ENCODE measurements at places on chromosomes 2 and 18. TPM values are rescaled to one million over a fixed set of nuclear protein-coding genes. Genes with fewer than 3 reads are reported as not detected.

DNA sequence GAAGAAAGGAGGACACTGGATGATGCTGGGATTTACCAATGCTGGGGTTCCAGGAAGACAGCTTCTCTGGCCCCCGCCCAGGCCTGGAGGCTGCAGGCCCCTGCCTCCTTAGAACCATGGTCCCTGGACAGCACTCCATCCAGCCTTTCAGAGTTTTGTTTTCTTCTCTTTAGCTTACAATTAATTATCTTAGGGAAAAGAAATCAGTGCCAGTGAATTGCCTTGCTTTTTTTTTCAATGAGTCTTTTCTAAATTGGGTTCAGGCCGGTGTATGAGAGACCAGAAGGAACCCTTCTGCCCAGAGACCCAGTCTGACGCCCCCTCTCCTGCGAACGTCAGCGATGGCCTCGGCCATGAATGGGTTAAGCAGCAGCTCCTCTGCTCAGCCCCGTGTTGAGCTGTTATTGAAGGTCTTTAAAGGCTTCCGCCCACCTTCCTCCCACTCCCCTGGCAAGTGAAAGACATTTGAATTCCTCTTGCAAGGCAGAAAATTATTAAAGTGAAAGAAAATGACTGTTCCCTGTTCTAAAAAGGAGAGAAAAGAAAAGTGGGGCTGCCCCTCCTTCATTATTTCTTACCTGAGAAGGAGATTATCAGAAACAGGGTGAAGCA lies 65.7 kb upstream of the CHMP1B start:
- DNase-seq, result no peak

GPR17 gene
- polyA plus RNA-seq, result 1.2 TPM

DNA sequence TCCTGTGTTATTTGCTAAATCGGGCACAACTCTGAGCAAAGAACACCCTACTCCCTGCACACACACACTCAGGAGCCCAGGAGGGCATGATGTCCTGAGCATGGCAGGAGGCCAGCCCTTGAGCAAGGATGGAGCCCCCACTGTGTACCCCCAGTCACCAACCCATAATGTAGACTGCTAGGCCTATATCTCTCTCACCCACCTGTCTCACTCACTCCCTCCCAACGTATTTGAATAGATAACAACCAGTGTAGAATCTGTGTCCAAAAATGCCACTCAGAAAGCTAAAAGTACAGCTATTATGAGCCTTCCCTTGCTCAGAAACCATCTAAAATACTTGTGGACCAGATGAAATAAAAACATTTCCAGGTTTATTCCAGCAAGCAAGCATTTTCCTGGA lies 29.3 kb downstream of the MERTK start:
- no peak for DNase-seq

FAM228A gene
- polyA plus RNA-seq, result 0.62 TPM

DNA sequence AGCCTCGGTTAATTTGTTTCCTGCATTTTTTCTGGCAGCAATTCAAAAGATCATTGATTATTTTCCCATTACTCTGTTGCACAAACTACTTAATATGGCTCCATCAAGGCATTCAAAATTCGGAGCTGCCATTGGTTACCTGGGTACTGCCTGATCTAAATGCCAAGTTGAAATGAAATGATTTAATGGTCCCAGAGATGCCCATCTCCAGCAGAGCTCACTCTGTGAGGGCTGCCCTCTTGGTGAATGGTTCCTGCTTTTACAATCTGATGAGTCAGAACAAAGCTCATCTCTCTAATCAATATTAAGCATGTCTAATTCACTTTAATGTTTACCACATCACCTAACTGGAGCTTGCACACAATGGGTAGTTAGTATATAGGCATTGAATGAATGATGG lies 126.1 kb downstream of the CTNNA2 start:
- no peak for DNase-seq

DNA sequence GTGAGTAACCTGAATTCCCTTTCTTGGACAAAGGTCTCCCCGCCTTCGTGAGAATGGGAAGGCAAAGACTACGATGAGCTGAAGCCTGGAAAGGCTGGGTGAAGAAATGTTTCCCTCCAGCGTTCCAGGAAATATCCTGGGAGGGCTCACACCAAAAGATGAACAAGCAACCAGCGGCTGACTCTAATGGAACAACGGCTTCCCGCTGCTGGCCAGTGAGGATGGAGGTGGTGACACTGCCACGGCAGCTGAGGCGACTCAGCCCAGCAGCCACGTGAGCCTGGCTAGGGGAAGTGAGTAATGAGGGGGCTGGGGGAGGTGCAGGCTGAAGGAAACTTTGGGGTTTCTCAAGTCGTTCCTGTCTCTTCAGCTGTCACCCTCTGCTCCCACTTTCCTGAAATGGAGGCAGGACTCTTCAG lies 105.0 kb upstream of the SMAD7 start:
- no peak for DNase-seq

KLHL30 gene
- 0.22 TPM for polyA plus RNA-seq

MRPL44 gene
- polyA plus RNA-seq, result 40.4 TPM

GRCh38 chr2:20432714-20433113 lies 14.2 kb upstream of the RHOB start:
- DNase-seq, result no peak

Measured in right renal pelvis (tissue), 4 donors.